Metanephros (tissue), 2 donors: ENCODE measurements at places on chromosomes 5 and 9. TPM values are rescaled to one million over a fixed set of nuclear protein-coding genes. Genes with fewer than 3 reads are reported as not detected.

Gene MYORG
- total RNA-seq = 7.0 TPM

Gene PCDHA2
- total RNA-seq = 0.47 TPM

Gene INVS
- 44.1 TPM for total RNA-seq

Gene CCNO
- 5.3 TPM for total RNA-seq

Gene LRRC26
- 0.35 TPM for total RNA-seq

Gene SLC36A2
- 6.4 TPM for total RNA-seq

Gene ISL1
- not detected for total RNA-seq

Gene SPINK7
- total RNA-seq = not detected

Gene OTULINL
- total RNA-seq = 9.8 TPM

Gene TAF11L10
- not detected for total RNA-seq

Gene THG1L
- total RNA-seq = 10.5 TPM

Gene SLC6A7
- total RNA-seq = 0.06 TPM

Gene LEAP2
- 5.3 TPM for total RNA-seq

Gene ERMP1
- 55.2 TPM for total RNA-seq

Gene SEMA5A
- 45.6 TPM for total RNA-seq

Gene SLC4A9
- total RNA-seq = 21.8 TPM

Gene POLR3G
- 1.8 TPM for total RNA-seq

Gene ADAMTSL1
- 65.9 TPM for total RNA-seq

Gene SELENOP
- total RNA-seq = 366 TPM

Gene CMBL
- total RNA-seq = 40.2 TPM

Gene CCNJL
- total RNA-seq = 4.5 TPM

Gene IFNK
- not detected for total RNA-seq

Gene ACOT12
- 1.3 TPM for total RNA-seq

Gene CATSPER3
- 0.58 TPM for total RNA-seq

Gene RAD50
- total RNA-seq = 19.2 TPM

Gene PLAC8L1
- not detected for total RNA-seq
